Endothelial cell of umbilical vein (primary cell): ENCODE measurements at places on chromosomes 12 and 14. TPM values are rescaled to one million over a fixed set of nuclear protein-coding genes. Genes with fewer than 3 reads are reported as not detected.

Gene LPAR5
- total RNA-seq = not detected in 2 replicates

Gene GALNT9
- 0.73 TPM in 1 of 2 replicates, not detected in the other for total RNA-seq

Gene CAPZA3
- total RNA-seq = not detected in 2 replicates

- no peak for DNase-seq
Measured at GRCh38 chr12:19620222-19620621, 180.9 kb downstream of the AEBP2 start.

DNA sequence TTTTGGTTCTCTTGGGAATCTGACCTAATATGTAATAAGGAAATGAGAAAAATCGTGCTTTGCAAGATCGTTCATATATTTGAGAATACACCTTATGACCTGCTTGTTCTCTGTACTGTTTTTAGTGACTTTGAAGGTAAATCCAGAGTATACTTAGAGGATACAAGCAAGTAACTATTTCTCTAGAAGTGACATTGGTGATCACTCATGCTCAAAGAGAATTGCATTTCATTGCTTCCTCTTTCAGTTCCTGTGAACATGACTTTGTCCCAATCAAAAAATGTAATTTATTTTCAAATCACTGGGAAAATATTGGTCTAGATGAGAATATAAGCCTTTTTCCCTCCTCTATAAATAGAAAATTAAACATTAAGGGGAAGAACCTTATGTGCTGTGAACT, 2.7 kb downstream of the KTN1 start:
- DNase-seq = no peak

GRCh38 chr14:102272392-102272791, 32.6 kb downstream of the MOK start:
- DNase-seq = no peak

- no peak for DNase-seq
Measured at GRCh38 chr12:106035421-106035820, 103.3 kb downstream of the NUAK1 start.

DNA sequence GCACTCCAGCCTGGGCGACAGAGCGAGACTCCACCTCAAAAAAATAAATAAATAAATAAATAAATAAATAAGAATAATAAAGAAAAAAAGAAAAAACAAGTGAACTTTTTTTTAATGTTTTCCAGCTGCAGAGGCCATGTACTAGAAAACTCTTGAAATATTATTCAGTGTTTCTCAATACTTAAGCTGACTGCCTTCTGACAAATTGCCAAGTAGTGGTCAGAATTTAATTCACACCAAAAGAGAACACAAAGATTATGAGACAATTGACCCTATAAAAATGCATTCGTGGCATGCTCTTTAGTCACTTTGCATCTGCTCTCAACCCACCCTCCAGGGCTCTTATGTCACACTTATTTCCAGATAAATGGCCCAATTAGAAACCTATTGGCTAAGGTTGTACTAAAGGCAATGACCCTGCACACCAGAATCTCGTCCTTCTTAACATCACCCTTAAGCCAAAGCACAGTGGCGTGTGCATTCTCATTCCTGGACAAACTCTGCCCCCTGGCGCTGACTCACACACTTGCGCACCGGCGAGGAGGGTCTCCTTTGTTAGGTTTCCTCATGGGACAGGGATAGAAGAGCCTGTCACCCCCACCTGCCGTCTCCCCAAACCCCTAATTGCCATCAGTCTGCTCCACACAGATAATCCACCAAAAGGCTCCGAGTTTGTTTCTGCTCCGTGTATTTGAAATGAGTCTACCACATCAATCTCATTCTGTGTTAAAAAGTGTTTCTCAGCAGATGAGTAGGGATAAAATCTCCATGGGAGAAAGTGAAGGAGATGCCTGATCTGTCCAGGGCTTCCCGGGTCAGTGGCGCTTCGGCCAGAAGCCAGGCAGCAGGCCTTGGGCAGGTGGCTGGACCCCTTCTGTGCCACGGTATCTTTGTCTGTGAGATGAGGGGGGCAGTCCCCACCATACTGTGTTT, 73.1 kb upstream of the CEP83 start:
- DNase-seq = peak; percentile 64
